ENCODE measurements at places on chromosomes 2 and 18.

GRCh38 chr2:38697116-38697840 is 31.4 kb downstream of the GALM start:
- no peak for DNase-seq

DNA sequence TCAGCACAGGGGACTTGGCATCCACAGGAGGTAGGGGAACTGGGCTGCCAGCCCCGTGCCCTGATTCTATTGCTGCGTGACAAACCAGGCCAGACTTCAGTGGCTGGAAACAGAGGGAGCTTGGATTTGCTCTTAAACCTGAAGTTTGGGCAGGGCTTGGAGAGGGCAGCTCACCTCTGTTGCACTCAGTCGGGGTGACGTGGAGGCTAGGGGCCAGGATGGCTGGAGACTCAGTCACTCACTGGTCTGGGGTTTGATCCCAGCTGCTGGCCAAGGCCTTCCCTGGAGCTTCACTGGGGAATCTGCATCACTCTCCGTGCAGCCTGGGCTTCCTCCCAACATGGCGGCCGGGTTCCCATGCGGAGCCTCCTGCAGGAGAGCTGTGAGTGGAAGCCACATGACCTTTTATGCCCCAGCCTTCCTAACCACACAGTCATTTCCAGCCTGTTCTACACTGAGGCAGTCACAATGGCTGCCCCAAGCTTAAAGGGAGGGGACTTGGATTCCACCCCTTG is 175.2 kb upstream of the HDAC4 start:
- no peak for DNase-seq

DNA sequence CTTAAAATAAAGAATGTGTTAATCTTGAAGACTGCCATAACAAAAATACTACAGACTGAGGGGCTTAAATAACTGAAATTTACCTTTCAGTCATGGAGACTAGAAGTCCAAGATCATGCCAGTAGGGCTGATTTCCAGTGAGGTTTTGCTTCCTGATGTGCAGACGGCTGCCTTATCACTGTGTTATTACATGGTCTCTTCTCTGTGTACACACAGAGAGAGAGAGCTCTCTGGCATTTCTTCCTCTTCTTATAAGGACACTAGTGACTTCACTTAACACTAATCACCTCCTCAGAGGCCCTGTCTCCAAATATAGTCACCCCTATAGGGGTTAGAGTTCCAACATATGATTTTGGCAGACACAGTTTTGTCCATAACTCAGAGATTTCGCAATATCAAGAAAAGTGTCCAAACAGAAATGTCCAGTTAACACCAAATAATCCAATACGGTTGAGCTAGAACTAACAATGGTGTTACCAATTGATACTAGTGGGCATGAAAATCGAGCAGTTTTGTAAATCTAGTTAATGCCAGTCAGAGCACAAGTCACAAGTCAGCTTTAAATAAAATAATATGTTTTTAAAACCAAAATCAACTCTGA is 399.8 kb downstream of the ADCYAP1 start:
- no peak for DNase-seq

DNA sequence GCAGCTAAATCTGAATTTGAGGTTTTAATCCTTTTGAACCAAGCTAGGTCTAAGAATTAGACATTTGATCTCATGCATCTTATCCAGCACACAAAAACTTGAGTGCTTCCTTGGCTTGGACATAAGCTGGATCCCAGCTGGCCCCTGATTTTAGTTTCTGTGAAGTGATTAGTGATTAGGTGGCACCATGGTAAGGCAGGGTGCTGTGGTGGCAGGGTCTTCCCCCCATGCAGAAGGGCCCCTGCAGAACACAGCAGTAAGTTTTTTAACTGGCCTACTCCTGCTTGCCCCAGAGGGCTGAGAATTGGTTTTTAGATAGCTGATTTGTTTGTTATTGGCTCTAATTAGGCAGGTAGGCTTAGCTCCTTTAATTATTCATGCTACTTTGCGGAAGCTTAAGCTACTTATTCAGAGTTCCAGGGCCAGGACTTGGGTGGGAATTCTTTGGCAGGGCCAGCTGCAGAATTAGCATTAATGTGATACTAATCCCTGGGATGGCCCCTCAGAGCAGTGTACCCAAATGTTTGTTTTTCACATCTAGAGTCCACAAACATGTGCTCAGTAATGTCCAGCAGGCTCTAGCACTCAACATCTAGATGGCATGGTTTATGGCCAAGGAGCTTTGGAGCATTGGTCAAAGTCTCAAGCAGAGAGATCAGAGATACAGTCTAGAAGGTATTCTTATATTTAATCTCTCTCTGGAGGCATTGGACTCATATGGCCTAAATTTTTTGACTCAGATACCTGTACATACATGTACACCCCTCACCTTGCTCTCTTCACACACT is 99.6 kb downstream of the FMNL2 start:
- DNase-seq, result no peak

- no peak for DNase-seq
Observed at GRCh38 chr2:121881950-121882349, 126.5 kb downstream of the TSN start.

DNA sequence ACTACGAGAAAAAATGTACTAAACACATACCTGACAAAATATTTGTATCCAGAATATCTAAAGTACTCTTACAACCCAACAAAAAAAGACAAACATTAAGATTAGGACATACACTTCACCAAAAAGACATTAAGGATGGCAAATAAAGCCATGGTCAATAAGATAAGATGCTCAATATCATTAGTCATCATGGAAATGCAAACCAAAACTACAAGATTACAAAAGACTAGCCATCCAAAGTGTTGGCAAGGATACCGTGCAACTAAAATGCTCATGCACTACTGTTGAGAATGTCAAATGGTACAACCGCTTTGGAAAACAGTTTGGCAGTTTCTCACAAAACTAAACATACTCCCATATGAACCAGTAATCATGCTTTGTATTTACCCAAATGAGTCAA is 29.7 kb downstream of the MAP3K2 start:
- DNase-seq, result no peak

GRCh38 chr2:204298404-204298803 is 246.9 kb upstream of the PARD3B start:
- no peak for DNase-seq

DNA sequence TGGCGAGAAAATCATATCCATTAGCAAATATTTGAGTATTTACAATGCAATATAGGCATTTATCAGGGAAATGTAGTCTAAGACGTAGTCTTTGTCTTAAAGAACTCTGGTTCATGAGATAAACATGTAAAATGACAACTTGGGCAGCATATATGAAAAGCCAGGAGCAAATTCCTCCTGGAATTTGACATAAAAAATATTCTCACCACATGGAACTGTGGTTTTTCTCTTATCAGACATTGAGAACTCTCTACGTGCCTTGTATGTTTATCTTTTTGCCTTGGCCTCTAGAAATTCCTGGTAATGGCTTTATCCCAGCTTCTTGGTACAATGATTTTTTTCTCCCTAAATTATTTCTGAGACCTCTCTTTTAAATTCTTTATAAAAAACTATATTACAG is 2.8 kb downstream of the MAPK4 start:
- no peak for DNase-seq

DNA sequence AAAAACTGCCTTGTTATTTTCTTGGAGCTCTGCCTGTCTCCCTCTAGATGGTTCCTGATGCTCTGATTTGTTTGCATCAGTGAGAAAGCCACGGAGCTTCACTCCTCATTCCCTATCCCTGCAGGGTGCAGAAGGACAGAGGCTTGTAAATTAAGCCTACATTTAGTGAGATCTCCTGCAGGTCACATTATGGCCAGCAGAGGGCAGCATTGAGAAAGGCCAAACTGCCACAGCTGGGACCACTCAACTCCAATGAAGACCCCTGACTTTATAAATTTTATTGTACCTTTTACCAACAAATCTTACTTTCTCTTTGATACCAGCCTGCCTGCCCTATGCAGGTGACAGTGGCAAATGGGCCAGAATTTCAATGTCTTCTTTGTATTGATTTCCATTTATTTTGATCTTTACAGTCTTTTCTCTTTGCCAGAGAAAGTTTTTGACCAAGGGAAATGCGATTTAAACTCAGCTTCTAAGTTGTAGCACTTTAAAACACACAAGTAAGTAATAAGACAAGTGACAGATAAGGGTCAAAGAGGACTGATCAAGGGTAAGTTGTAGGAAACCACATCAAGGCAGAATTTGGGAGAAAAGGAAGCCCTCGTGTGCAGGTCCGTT is 1029.1 kb upstream of the KLHL29 start:
- peak; percentile 68 for DNase-seq

GRCh38 chr2:156883804-156884203 is 373.7 kb upstream of the GALNT5 start:
- no peak for DNase-seq

DNA sequence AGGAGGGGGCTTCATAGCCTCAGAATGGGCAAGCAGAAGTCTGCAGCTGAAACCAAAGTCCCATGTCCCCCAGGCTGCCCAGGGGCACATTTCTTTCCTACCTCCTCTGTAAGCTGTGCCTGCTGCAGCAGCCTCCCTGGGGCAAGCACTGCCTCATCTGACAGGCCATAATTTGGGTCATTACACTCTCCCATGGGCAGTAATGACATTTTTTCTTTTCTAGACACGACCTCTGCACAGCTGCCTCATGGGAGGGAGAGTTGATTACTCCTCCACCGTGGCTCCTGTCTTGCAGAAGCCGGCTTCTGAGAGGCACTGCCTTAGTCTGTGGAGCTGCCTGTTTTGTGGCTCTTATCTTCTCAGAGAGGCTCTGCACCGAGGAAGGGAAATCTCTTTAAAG is 268.9 kb downstream of the TDRD15 start:
- DNase-seq, result no peak

DNA sequence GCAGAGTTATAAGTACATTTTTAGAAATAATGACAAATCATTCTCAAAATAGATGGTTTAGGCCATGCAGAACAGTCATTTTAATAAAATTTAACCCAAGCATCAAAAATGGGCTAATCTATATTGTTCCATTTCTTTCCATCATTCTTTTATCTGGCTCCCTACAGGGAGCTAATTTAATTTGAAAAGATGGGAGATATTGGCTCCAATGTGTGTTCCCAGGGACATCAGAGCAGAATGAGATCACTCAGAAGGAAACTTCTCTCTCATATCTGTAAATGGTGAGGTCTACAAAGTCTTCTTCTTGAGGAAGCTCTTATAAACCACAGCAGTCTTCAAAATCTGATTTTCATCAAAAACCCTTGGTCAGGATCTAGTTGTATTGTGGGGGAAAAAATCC is 119.4 kb upstream of the RAB6C start:
- DNase-seq, result no peak

GRCh38 chr2:83196225-83196624 is 1262.9 kb downstream of the SUCLG1 start:
- DNase-seq, result no peak

DNA sequence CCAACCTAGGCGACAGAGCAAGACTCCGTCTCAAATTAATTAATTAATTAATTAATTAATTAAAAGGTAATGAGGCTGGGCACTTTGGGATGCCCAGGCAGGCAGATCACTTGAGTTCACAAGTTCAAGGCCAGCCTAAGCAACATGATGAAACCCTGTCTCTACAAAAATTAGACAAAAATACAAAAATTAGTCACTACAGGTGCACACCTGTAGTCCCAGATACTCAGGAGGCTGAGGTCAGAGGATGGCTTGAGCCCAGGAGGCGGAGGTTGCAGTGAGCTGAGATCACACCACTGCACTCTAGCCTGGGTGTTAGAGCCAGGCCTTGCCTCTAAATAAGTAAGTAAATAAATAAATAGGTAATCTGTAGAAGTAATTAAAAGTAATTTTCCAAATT is 6.8 kb downstream of the SF3B1 start:
- DNase-seq, result no peak

DNA sequence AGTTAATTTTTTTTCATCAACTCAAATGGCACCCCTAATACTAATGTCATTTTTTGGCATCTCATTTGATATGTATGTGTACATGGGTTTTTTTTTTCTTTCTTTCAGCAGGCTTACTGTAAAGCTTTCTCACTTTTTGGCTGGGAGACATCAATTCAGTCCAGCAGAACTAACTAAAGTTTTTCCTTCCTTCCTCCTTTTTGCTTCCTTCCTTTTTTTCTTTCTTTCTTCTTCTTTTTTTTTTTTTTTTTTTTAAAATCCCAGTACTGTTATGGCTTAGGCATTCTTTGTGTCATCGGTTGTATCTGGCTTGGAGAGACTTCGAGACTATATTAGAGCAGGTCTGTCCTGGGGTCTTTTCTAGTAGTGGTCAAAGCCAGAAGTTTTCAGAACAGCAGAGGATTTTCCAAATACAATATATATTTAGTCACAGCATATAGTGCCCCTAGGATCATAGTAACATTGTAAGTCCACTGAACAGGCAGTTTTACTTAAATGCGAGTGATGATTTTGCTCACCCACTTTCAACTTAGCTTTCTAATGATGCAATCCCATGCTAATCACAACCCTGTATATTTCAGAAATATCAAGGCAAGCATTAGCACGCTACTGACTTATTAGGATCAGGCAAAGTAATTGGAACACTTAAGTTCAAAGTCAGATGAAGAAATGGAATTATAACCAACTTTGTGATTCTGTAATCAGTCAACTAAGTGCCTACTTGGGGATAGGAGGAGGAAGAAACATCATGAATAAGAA is 4.0 kb downstream of the KLHL29 start:
- DNase-seq, result no peak

DNA sequence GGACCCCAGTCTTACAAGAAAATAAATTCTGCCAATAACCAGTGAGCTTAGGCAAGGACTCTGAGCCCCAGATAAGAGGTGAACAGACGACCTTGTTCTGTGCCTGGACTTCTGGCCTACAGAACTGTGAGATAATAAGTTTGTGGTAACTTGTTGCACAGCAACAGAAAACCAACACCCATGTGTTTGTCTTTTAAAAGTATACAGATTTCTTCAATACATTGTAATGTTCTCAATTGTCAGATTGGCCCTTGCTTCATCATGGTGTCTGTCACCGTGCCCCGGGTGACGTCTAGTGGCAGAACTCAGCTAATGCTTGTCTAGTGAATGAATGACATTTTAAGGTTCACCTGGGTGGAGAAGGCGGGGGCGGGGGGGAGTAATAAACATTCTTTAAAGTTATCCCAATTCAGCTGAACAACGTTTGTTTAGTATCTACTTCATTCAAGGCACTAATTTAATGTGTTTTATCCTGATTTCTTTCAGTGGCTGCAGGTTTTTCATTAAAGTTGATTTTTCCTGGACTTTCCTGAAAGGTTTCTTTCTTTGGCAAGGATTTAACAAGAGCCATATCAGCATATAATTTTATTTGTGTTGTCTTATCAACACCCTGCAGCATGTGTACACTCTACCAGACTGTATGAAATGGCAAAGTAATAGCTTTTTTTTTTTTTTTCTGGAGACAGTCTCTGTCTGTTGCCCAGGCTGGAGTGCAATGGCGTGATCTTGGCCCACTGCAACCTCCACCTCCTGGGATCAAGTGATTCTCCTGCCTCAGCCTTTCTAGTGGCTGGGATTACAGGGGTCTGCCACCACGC is 123.8 kb upstream of the DLX2 start:
- DNase-seq, result no peak

GRCh38 chr2:12543076-12543977 is 173.4 kb upstream of the TRIB2 start:
- DNase-seq, result no peak

All from femur (tissue), 1 donor.